Breast epithelium (tissue), 4 donors: ENCODE measurements at places on chromosomes 2 and 18. TPM values are rescaled to one million over a fixed set of nuclear protein-coding genes. Genes with fewer than 3 reads are reported as not detected.

- H3K4me1 ChIP-seq, result no peaks in the 10 kb centered on the region
- H3K36me3 ChIP-seq, result no peaks in the 10 kb centered on the region
- H3K27ac ChIP-seq, result no peak overlapping the region
- no peak for DNase-seq
These were observed 315.6 kb downstream of the IRS1 start for GRCh38 chr2:226483745-226484619.

DNA sequence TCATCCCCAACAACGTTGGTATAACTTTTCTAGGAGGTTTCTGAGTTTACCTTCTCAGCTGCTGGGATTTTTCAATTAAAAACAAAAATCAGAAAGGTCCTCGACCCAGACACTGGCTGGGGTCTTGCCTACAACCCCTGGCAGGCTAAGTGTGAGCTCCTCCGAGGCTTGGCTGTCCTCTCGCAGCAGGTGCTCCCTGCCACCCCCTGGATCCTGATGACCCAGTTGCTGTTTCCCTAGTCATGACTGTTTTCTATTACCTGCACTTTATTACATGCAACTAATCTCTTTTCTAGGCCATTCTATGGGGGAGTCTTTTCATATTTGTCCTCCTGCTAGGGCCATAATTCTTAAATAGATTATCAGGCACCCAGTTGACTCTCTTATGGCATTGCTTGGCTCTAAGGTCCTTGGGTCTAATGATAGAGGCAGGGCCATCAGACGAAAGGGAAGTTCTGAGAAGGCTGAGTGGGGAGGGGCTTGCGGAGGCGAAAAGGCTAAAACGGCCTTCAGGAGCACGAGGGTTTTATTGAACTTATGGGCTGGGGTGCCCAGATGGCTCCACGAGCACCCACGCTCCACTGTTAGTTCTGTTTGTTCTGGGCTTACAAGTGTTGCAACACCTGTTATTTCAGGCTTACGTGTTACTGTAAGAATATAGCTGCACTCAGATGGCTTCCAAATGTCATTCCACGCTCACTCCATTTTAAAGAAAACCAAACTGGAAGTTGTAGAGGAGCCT, 166.0 kb downstream of the NCK2 start:
- H3K4me1 ChIP-seq, result no peaks in the 10 kb centered on the region
- H3K4me3 ChIP-seq, result no peak overlapping the region
- DNase-seq, result no peak
- H3K27me3 ChIP-seq, result no peaks in the 10 kb centered on the region
- no peaks in the 10 kb centered on the region for H3K36me3 ChIP-seq

GRCh38 chr2:37642907-37643729, 28.3 kb downstream of the CDC42EP3 start:
- no peak overlapping the region for H3K4me3 ChIP-seq
- no peaks in the 10 kb centered on the region for H3K27me3 ChIP-seq
- H3K27ac ChIP-seq, result no peak overlapping the region
- H3K4me1 ChIP-seq, result no peaks in the 10 kb centered on the region

GRCh38 chr2:161048317-161048716, 111.9 kb upstream of the TANK start:
- no peaks in the 10 kb centered on the region for H3K27me3 ChIP-seq
- no peak overlapping the region for H3K4me3 ChIP-seq
- DNase-seq, result no peak
- no peak overlapping the region for H3K27ac ChIP-seq

DNA sequence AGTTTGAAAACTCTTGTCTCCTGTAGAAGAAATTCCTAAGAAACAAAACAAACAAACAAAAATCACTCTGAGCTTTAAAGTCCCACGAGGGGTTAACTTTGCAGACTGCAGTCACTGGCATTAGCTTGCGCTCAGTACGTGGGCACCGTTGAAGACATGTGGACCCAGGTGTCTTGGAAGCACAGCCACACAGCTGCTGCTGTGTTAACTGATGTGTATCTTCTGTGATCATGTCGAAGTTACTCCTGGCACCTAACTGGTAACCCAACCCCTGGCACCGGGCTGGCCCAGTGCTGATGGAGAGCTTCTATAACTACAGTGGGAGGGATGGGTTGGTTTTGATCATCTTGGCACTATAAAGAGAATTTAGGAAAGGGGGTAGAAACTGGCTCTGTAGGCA, 51.6 kb upstream of the FHL2 start:
- H3K27ac ChIP-seq, result no peak overlapping the region
- no peaks in the 10 kb centered on the region for H3K4me1 ChIP-seq
- no peaks in the 10 kb centered on the region for H3K36me3 ChIP-seq
- H3K27me3 ChIP-seq, result no peaks in the 10 kb centered on the region
- H3K4me3 ChIP-seq, result no peak overlapping the region

DNA sequence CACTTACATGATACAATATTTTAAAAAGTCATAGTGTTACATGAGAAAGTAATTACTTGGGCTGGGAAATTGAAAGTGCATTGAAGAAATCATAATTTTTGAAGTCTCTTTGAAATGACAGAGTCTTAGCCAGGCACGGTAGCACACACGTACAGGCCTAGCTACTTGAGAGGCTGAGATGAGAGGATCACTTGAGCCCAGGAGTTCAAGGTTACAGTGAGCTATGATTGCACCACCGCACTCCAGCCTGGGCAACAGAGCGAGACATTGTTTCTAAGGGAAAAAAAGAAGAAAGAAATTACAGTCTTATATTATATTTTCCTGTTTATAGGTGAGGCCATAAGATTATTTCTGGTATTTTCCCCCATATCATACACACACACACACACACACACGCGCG, 9.2 kb upstream of the IAH1 start:
- H3K27me3 ChIP-seq, result no peaks in the 10 kb centered on the region
- no peak overlapping the region for H3K4me3 ChIP-seq
- no peaks in the 10 kb centered on the region for H3K4me1 ChIP-seq
- H3K36me3 ChIP-seq, result no peaks in the 10 kb centered on the region
- no peak for DNase-seq

DNA sequence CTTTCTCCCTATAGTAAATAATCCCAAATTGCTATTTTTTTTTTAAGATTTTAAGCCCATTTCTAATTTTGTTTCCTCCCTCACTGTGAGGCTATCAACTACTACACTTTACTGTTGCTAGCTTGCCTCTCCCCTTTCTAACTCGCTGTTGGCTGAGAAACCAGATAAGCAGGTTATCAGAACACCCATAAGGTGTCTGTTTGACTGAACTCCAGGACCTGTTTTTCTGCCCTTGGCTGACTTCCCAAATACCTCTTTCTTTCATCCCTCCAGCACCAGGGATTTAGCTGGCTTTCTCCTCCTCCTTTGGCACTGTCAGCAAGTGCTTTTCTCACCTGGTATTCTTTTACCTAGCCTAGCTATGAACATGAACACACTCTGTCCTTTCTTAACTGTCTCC, 11.1 kb downstream of the TRAK2 start:
- H3K36me3 ChIP-seq, result no peaks in the 10 kb centered on the region
- H3K4me1 ChIP-seq, result peaks cover 4% of the 10 kb centered on the region
- no peaks in the 10 kb centered on the region for H3K27me3 ChIP-seq

DNA sequence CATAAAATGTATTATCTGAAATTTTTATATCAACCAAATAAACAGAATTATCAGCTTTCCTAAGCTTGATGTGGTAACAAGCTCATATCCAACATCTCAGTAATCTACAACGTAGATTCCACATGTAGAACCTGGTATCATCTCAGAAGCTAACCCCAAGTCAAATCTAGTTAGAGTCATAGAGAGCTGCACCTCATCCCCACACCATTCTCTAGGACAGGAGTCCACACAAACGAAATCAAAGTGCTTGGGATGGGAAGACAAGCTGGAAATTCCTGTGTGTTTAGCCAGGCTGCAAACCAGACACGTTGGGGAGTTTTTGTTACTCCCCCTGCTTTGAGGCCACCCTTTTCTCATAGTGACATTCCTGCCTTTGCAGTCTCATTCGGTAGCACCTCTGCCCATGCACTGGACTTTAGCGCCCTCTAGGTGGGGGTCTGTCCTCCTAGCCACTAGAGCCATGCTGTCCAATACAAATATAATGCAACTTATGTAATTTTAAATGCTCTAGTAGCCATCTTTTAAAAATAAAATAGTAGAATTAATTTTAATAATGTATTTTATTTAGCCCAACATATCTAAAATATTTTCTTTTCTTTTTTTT, 28.1 kb upstream of the SATB2 start:
- H3K36me3 ChIP-seq, result no peaks in the 10 kb centered on the region
- no peak for DNase-seq
- H3K27ac ChIP-seq, result no peak overlapping the region

- no peaks in the 10 kb centered on the region for H3K4me1 ChIP-seq
- no peak for DNase-seq
- H3K27ac ChIP-seq, result peak overlapping the region; percentile 78
- H3K36me3 ChIP-seq, result no peaks in the 10 kb centered on the region
- H3K27me3 ChIP-seq, result no peaks in the 10 kb centered on the region
These were observed 43.1 kb upstream of the HDAC4 start for GRCh38 chr2:239443666-239444567.

GRCh38 chr2:216139884-216140283, 30.7 kb downstream of the XRCC5 start:
- no peaks in the 10 kb centered on the region for H3K4me1 ChIP-seq
- no peak overlapping the region for H3K27ac ChIP-seq
- H3K27me3 ChIP-seq, result no peaks in the 10 kb centered on the region
- no peak for DNase-seq
- H3K36me3 ChIP-seq, result peaks cover 24% of the 10 kb centered on the region
- H3K4me3 ChIP-seq, result no peak overlapping the region

- H3K27me3 ChIP-seq, result no peaks in the 10 kb centered on the region
- DNase-seq, result no peak
- no peaks in the 10 kb centered on the region for H3K4me1 ChIP-seq
- H3K4me3 ChIP-seq, result no peak overlapping the region
These were observed 131.2 kb downstream of the CERS6 start for GRCh38 chr2:168587307-168587706.

DNA sequence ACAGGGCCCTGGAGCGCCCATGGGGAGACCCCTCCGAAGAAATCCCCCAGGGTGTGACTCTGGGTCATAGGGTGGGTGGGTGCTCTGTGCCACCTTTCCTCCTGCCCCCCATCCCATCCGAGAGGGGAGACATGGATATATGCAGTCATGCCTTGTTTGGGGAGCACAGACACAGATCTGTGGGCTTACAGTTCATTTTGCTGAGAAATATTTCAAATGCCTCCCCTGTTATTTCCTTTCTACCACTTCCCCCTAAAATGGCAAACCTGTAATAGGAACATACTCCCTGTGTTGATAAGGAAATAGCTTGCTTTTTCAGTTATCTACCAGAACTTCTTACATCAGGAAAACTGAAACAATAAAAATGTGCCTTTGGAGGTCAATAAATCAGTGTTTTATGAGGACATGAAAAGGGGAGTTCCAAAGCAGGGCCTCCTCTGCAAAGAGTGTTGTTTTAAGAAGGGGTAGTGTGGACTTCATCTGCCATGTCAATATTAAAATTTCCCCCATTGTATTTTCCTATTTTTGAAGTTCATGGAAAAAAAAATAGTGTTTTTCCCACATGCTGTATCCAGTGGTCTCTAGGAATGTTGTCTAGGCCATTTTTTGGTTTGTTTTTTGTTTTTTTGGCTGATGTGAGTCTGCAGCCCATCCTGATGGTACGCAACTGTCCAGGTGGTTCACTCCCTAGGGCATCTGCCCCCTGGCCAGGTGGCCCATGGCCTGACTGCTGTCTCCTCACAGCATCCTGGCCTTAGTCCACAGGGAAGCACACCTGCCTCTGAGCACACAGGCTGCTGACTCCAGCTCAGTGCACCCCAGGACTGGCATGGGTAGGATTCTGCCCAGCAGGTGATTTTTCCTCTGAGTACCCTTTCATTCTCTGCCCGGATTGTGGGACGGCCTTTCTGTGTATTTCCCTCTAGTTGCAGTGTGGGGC, 3.7 kb downstream of the TNFRSF11A start:
- no peaks in the 10 kb centered on the region for H3K36me3 ChIP-seq
- H3K27ac ChIP-seq, result peak overlapping the region; percentile 25
- H3K4me1 ChIP-seq, result no peaks in the 10 kb centered on the region
- peaks cover 2% of the 10 kb centered on the region for H3K27me3 ChIP-seq
- no peak for DNase-seq

DNA sequence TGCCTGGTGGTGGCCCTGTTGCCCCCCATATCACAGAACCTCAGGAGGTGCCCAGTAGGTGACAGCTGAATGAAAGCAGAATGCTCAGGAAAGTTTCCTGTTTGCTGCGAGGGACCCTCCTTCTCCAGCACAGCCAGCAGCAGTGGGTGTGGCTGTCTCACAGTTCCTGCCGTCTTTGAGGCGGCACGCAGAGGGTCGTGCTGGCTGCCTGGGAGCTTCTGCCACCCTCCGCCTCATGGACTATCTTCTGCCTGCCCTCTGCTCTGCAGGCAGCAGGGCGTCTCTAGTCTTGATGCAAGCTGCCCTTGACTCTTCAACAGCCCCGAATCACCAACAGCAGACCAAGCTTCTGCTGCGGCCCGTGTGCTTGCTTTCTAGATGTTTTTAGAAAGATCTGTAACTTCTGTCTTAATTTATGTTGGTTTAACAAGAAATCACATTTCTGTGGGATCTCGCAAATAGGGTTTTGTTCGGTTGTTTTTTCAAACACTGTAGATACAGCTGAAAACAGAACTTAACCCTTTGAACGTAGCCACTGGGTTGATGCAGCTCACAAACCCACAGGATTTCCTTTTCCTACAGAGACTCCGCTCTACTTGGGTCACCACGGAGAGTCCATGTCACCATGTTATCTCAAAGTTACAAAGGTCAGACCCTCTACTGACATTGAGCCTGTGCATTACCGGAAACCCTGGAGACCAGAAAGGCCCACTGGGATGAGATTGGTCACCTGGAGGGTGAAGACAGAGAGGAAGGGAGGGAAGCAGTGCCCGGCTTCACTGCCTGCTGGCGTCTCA, 144.9 kb downstream of the ACOXL start:
- no peaks in the 10 kb centered on the region for H3K36me3 ChIP-seq
- no peak overlapping the region for H3K4me3 ChIP-seq
- no peaks in the 10 kb centered on the region for H3K4me1 ChIP-seq
- no peaks in the 10 kb centered on the region for H3K27me3 ChIP-seq

GRCh38 chr2:101204400-101205115, 48.1 kb upstream of the CNOT11 start:
- H3K27me3 ChIP-seq, result no peaks in the 10 kb centered on the region
- H3K4me3 ChIP-seq, result no peak overlapping the region
- no peaks in the 10 kb centered on the region for H3K4me1 ChIP-seq
- no peaks in the 10 kb centered on the region for H3K36me3 ChIP-seq
- DNase-seq, result no peak
- no peak overlapping the region for H3K27ac ChIP-seq

The KANSL1L gene
- 55.8 TPM for total RNA-seq

The GPC1 gene
- total RNA-seq, result 21.0 TPM

The NOSTRIN gene
- 35.0 TPM for total RNA-seq

The TWIST2 gene
- total RNA-seq, result 200 TPM

The TMEM178A gene
- 3.6 TPM for total RNA-seq

The ST6GAL2 gene
- 2.3 TPM for total RNA-seq

The GTF2A1L gene
- not detected for total RNA-seq

The CCDC121 gene
- total RNA-seq, result 8.9 TPM
